ENCODE measurements at places on chromosomes 11 and 22.

GRCh38 chr22:23233752-23234408, 53.6 kb downstream of the BCR start:
- DNase-seq = peak; percentile 26

DNA sequence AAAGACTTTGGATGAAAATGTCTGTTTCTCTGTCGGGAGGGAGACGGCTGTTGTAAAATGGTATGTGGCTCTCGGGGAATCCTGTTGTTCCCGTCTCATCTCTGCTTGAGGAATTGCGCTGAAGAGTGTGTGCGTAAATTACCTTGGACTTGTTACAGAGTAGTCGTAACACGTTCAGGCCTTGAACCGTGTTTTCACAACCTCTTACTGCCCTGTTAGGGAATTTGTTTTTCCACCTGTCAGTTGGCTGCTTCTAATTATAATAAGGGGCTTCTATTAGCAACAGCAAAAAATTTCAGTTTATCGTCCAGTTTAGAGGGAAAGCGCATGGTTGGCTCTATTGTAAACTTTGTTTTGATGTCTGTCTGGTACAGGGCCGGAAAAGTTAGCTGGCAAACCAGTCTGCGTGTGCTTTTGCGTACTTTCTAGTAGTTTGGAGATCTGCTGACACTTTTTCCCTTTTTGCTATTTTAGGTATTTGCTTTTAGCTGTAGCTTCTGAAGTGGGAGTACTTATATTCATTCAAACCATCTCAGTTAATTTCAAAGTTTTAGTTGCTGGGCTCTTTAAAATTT, 1.5 kb downstream of the HIPK3 start:
- DNase-seq = no peak

- no peak for DNase-seq
Measured at GRCh38 chr11:28086569-28086968, 21.4 kb downstream of the KIF18A start.

DNA sequence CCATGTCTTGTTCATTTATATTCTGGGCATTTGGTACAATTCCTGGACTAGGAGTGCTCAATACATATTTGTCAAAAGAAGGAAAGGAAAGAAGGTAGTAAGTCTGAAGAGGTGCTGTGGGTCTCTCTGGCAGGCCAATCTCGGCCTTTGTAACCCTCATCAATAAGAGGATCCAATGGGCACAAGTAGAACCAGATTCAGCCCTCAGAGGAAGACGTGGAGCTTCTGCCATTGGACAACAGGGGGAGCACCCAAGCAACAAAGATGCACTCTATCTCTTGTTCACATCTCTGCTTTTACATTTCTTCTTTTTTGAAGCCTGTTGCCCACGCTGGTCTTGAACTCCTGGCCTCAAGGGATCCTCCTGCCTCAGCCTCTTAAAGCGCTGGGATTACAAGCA, 2.2 kb upstream of the VPS11 start:
- peak; percentile 52 for DNase-seq

GRCh38 chr11:105948918-105949590, 73.0 kb downstream of the MSANTD4 start:
- no peak for DNase-seq

- no peak for DNase-seq
Measured at GRCh38 chr22:44353041-44353440, 40.3 kb upstream of the SHISAL1 start.

DNA sequence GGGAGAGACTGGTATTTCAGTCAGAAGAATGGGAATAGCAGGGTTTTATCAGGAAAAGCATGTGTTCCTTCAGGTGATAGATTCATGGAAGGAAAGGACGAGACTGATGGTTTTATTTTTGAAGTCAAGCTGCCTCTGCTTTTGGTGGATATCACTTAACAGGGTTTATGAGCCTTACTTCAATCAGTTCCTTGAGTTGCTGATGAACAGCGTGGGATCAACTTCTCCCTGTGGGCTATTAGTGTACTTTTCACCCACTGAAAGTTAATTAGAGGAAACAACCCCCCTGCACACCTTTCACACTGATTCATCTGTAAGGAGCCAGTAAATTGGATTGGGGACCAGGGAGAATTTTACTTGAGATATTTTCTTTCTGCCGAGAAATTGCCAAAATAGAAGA, 479.0 kb downstream of the NELL1 start:
- DNase-seq = no peak
